CD4-positive, CD25-positive, alpha-beta regulatory T cell (primary cell): ENCODE measurements at places on chromosomes 11 and 22.

- no peak for DNase-seq
Measured at GRCh38 chr11:111450480-111451320, 61.5 kb downstream of the BTG4 start.

- no peak for DNase-seq
Measured at GRCh38 chr22:40751250-40751649, 67.9 kb downstream of the SLC25A17 start.

DNA sequence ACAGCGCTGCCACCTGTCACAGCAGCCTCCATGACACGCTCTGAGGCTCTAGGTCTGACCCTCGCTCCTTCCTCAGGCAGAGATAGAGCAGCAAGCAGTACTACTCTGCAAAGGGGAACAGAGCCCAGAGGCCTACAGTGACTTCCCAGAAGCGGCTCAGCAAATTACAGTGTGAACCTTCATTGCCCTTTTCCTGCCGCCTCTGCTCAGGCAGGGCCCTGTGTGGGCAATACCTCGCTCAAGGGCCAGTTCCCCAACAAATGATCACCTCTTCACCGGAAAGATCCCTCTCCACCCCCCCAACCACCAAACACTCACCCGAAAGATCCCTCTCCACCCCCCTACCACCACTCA is 12.3 kb downstream of the KIAA0930 start:
- DNase-seq, result no peak

DNA sequence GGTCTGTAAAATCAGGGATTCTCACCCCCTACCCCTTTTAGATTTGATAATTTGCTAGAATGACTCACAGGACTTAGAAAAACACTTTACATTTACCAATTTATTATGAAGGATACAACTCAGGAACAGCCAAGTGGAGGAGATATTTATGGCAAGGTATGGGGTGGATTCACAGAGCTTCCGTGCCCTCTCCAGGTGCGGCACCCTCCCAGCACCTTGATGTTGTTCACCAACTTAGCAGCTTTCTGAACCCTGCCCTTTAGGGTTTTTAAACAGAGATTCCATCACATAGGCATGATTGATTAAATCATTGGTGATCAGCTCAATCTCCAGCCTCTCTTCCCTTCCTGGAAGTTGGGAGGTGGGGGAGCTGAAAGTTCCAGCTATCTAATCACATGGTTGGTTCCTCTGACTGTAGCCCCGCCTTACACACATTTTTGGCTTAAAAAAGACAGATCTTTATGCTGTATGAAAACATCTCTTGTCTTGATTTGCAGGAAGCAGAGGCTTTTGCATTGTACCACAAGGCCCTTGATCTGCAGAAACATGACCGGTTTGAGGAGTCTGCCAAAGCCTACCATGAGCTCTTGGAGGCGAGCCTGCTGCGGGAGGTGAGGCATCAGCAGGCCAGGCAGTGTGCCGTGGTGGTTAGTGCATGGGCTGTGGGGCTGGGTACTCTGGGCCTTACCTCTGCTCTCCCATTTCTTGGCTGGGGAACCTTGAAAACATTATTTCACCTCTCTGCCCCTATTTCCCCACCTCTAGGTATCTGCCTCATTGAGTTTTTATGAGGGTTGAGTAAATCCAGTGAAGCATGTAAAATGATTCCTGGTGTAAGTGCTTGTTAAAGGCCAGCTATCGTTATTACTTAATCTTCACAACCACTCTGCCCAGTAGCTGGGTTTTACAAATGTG is 27.0 kb downstream of the CABIN1 start:
- peak; percentile 29 for DNase-seq

DNA sequence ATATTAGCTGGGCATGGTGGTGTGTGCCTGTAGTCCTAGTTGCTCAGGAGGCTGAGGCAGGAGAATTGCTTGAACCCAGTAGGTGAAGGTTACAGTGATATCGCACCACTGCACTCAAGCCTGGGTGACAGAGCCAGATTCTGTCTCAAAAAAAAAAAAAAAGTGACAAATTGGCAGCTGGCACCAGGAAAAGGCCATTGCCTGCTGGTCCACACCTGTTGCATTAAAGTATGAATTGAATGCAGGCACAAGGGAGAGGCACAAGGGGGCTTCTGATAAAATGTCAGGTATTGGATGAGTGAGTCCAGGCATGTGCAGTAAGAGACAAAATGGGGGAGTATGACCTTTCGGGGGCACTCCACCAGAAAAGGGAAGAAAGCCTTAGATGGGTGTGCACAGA is 28.2 kb downstream of the ZNF70 start:
- DNase-seq, result no peak

GRCh38 chr11:117860139-117860538 is 16.3 kb downstream of the FXYD6 start:
- DNase-seq, result no peak

GRCh38 chr11:41431784-41432183 is 27.7 kb downstream of the LRRC4C start:
- DNase-seq, result no peak

DNA sequence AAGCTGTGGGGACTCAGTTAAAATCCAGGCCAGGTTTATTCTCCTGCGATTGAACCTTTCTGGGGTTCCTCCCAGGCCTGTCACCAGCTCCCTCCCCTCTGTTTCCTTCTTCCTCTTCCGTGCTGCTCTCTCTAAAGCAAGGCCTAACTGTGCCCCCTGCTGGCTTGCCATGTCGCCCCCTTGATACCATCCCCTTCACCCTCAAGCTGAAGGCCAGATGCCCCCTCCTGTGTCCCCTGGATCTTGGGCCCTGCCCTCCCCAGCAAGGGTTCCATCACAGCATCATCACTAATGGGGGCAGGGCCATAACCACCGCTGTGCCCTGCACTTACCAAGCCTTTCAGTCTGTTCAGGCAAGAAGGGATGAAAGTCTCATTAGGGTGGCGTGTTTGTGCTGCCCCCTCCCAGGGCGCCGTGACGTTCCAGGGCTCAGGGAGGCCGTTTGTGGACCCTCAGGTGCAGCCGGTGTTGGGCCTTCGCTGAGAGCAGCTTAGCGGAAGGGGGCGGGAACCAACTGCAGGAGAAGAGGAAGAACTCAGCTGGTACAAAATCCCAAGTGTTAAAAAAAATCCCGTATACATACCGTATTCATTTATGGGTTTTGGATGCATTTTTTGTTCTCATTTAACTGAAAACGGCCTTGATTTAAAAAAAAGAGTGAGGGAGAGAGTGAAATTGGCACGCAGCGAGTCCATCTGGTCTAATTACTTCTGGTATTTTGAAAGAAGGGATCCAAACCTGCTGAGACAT is 69.9 kb downstream of the MPPED1 start:
- peak; percentile 26 for DNase-seq

- no peak for DNase-seq
Measured at GRCh38 chr11:67264877-67265632, 1.2 kb upstream of the GRK2 start.

DNA sequence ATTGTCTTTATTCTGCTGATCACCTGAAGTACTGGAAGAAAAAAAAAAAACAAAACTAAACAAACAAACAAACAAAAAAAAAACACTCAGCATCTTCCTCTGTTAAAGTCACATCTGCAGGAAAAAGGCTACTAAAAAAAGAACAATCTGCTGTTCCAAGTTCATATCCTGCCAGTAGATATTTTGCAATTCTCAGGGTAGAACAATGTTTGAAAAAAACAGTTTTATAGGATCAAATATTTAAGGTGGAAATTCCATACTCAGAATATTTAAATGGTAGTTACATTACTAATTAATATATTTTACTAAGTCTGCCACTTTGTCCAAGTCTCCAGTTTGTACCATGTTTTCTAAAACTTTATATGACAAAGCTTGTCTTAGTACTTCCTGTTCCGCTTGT is 175.2 kb downstream of the SBF2 start:
- DNase-seq, result no peak

- DNase-seq, result no peak
Measured at GRCh38 chr11:11980841-11981308, 27.6 kb downstream of the DKK3 start.

GRCh38 chr11:128298271-128298670 is 289.1 kb downstream of the ETS1 start:
- no peak for DNase-seq

GRCh38 chr11:68772936-68773335 is 21.6 kb upstream of the TESMIN start:
- DNase-seq, result no peak

GRCh38 chr11:126268361-126268707 is 361 bp downstream of the SRPRA start:
- DNase-seq, result no peak

DNA sequence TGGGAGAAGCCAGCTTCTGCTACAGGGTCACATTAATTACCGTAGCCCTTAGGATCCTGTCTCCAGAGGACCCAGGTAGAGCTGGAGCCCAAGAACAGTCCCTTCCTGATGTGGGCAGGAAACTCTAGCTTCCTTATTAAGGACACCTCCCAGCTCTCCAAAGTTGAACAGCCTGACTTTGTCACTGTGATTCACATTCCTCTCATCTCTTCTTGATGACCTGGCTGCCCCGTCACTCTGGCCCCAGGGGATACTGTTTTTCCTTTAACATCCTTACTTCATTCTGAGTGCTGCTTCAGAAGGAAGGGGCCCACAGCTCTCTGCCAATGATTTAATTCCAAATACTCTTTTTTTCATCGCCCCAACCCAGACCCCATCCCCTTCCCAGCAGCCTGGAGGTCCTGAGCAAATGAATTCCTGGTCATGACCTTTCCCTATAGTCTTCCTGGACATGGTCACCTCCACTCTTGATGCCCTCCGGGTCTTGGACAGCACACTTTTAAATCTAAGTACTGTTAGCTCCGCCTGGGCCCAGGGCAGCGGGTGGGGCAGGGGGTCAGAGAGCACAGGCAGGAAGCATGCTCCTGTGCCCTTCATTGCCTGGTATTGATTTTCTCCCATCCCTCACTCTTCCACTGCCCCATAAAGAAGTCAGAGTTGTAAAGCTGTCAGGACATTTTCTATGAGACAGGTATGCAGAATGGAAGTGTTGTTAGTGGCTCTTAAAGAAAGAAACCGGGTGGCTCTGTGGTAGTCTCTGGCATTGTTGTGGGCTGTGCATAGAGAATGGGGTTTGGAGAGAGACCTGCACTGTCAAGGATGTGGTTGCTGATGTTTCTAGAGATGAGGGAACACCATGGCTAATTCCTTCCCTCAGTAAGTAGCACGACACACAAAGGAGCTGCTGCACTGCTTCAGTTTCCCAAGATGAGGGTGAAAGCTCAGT is 22.3 kb upstream of the SPON1 start:
- no peak for DNase-seq

DNA sequence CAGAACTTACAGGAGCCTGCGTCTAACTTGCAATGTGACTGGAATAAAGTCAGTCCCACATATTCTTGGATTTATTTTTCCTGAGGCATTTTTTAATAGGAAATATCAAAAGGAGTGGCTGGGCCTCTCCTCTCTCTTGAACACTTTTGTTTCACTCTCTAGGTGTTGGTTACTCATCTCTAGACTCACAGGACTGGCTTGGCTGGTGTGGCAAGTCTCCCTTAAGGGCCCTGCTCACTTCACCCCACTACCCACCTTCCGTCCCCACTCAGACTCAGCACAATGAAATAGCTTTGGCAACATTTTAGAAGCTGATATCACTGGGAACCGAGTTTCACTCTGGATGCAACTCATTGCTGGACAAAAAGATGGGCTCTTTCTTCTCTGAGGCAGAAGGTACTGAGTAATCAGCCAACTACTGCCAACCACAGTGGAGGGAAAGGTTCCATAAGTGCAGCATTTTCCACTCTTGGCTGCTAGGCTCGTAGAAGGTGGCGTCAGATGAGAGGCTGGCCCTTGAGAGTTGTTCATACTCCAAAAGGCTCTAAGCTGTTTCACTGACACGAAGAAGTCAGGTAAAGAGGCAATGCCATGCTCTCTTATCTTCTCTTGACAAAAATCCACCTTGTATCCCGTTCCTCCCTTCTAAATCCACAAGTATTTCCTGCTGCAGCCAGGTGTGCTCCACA is 390.6 kb downstream of the SOX6 start:
- DNase-seq, result no peak

- DNase-seq, result no peak
Measured at GRCh38 chr22:39267974-39268373, 23.2 kb upstream of the PDGFB start.

- no peak for DNase-seq
Measured at GRCh38 chr22:48517039-48518030, 1310.3 kb downstream of the BRD1 start.

GRCh38 chr11:76269247-76269646 is 62.9 kb upstream of the WNT11 start:
- DNase-seq, result no peak

- DNase-seq, result no peak
Measured at GRCh38 chr11:15663777-15664218, 549.1 kb downstream of the INSC start.

DNA sequence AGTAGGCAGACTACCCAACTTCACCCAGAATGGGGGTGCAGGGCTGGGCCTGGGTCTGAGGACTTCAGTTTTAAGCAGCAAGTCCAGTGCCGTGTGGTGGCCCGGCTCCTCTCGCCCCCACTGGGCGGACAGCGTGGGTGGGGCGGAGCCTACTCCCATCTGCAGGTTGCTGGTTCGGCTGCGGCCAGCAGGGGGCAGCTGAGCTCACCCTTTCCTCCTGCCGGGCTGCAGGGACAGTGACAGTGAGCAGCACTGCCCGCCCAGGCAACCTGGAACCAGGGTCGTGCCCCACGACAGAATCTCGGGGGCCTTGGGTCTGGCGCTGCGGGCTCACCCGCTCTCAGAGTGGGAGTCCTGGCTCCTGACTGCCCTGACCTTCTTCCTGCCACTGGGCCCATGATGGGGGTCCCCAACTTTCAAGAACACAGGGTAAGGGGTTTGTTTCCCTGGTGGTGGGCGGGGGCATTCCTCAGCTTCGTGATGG is 6.2 kb upstream of the NEAT1 start:
- DNase-seq, result peak; percentile 87

DNA sequence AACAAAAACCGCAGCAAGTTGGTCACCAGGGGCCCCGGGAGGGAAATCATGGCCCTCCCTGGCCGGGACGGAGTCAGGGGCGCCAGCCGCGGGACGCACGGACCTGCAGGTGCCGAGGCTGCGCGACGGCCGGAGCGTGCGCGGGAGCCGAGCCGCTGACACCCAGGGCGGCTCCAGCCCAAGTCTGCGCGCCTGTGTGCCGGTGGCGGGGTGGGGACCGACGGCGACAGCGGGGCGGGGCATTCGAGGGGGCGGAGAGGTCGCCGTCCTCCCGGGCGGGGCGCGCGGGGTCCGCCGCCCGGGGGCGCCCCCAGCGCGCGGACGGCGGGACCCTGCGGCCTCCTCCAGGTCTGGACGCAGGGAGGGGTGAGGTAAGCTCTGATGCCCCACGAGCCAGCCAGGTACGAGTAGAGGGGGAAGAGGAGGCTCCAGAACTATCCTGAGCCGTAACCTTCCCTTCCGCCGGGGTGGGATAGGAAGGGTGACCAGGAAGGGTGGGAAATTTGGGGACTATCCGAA is at the start of gene ESAM:
TSS of gene ESAM (minus strand) at position 186 of the 519 bp plus-strand sequence. CDS start at position 50, 136 bp downstream.
- DNase-seq, result peak; percentile 68

GRCh38 chr22:28604966-28605761 is 74.5 kb downstream of the TTC28 start:
- no peak for DNase-seq

DNA sequence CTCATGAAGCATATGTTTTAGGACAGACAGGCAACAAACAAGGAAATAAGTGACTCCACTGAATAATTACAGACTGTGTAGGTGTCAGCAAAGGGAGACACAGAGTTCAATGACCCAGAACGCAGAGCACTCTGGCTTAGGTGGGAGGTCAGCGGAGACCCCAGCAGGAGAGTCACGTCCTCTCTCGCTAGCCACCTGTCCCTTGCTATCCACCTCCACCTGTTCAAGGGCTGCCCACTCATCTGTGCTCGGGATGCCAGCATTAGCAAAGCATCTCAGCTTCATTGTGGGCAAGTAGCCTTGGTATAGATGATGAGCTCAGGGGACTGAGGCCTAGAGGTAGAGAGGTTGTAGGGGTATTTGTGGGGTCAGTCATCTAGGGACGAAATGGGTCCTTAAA is 21.8 kb upstream of the ATXN10 start:
- no peak for DNase-seq
